Progenitor cell of endocrine pancreas (in vitro differentiated cells): ENCODE measurements at places on chromosomes 1 and 21.

- H3K4me3 ChIP-seq: peak overlapping the region; percentile 37
- peak overlapping the region; percentile 46 for H3K27ac ChIP-seq
- H3K27me3 ChIP-seq: peaks cover 19% of the 10 kb centered on the region
- H3K36me3 ChIP-seq: peaks cover 9% of the 10 kb centered on the region
- H3K4me1 ChIP-seq: no peaks in the 10 kb centered on the region
- DNase-seq: no peak
These were observed 7.0 kb downstream of the TCHH start for GRCh38 chr1:152107984-152108881.

- H3K36me3 ChIP-seq: no peaks in the 10 kb centered on the region
- no peak overlapping the region for H3K4me3 ChIP-seq
- no peaks in the 10 kb centered on the region for H3K4me1 ChIP-seq
- no peak overlapping the region for H3K27ac ChIP-seq
- H3K27me3 ChIP-seq: no peaks in the 10 kb centered on the region
These were observed 24.6 kb upstream of the DDOST start for GRCh38 chr1:20685741-20686140.

GRCh38 chr1:12296623-12297022, 66.8 kb downstream of the VPS13D start:
- H3K4me3 ChIP-seq: no peak overlapping the region
- H3K27ac ChIP-seq: no peak overlapping the region
- peaks cover 22% of the 10 kb centered on the region for H3K36me3 ChIP-seq

- no peak for DNase-seq
- H3K27ac ChIP-seq: no peak overlapping the region
- no peaks in the 10 kb centered on the region for H3K27me3 ChIP-seq
- H3K4me1 ChIP-seq: peaks cover 14% of the 10 kb centered on the region
- H3K4me3 ChIP-seq: no peak overlapping the region
- peaks cover 1% of the 10 kb centered on the region for H3K36me3 ChIP-seq
These were observed 123.2 kb upstream of the FGGY start for GRCh38 chr1:59173721-59174120.

GRCh38 chr1:58406301-58407071, 140.0 kb downstream of the OMA1 start:
- no peaks in the 10 kb centered on the region for H3K36me3 ChIP-seq
- DNase-seq: no peak
- no peak overlapping the region for H3K27ac ChIP-seq
- no peaks in the 10 kb centered on the region for H3K4me1 ChIP-seq
- H3K27me3 ChIP-seq: no peaks in the 10 kb centered on the region
- H3K4me3 ChIP-seq: no peak overlapping the region

- H3K27me3 ChIP-seq: peaks cover 3% of the 10 kb centered on the region
- H3K27ac ChIP-seq: no peak overlapping the region
- H3K36me3 ChIP-seq: no peaks in the 10 kb centered on the region
- DNase-seq: no peak
- H3K4me1 ChIP-seq: no peaks in the 10 kb centered on the region
These were observed 6.4 kb upstream of the RPE65 start for GRCh38 chr1:68456202-68456601.

DNA sequence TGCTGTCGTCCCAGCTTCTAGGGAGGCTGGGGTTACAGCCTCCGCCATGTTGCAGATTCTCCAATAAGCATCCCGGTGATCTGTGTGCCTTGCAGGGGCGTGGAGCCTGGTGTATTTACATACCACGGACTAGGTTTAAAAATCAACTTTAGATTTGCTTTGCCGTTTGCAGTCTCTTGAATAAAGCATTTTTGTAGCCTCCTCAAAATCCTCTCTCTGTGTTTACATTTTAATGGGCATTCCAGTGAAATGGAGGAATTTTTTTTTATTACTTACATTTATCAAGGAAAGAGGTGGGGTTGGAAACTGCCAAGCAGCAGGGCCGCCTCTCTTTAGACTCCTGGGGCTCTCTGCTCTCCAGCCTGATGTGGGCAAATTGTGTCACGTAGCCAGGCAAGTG, 437.5 kb upstream of the VAMP3 start:
- H3K27me3 ChIP-seq: no peaks in the 10 kb centered on the region
- H3K27ac ChIP-seq: peak overlapping the region; percentile 52
- H3K4me1 ChIP-seq: peaks cover 21% of the 10 kb centered on the region
- DNase-seq: no peak
- no peaks in the 10 kb centered on the region for H3K36me3 ChIP-seq
- H3K4me3 ChIP-seq: no peak overlapping the region

GRCh38 chr1:157542676-157543075, 9.6 kb downstream of the FCRL5 start:
- H3K27ac ChIP-seq: no peak overlapping the region
- no peaks in the 10 kb centered on the region for H3K36me3 ChIP-seq
- no peak overlapping the region for H3K4me3 ChIP-seq
- no peak for DNase-seq

DNA sequence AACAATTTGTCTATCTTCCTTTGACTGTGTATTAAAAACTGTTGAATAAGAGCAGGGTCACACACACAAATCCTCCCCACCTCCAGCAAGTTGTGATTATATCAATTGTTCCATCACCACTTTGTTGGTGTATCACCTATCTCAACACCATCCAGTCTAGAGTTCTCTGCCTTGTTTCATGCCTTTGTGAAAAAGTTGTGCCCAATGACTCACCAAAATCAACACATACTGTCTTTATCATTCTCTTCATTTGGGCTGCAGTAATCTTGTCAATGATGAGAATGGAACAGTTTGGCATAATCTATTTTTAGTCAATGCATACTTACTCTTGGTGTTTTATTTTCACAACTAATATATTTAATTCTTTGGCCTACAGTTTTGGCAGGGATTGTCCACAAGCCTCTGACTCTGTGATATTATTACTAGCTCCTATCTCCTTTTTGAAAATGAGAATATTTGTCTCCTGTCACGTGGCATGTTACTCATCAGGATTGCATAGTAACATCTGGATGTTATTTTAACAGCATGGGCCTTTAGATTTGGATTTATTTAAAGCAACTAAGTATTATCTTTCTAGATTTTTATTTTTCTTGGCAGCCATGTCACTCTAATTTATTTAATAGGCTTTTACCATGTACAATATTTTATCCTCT, 5.1 kb downstream of the C1orf87 start:
- H3K4me1 ChIP-seq: no peaks in the 10 kb centered on the region
- H3K4me3 ChIP-seq: no peak overlapping the region
- H3K36me3 ChIP-seq: no peaks in the 10 kb centered on the region
- no peak overlapping the region for H3K27ac ChIP-seq
- no peak for DNase-seq
- peaks cover 27% of the 10 kb centered on the region for H3K27me3 ChIP-seq

- no peaks in the 10 kb centered on the region for H3K27me3 ChIP-seq
- H3K4me1 ChIP-seq: no peaks in the 10 kb centered on the region
- DNase-seq: no peak
- H3K27ac ChIP-seq: no peak overlapping the region
- no peak overlapping the region for H3K4me3 ChIP-seq
These were observed 163.4 kb upstream of the SGIP1 start for GRCh38 chr1:66370462-66370971.

DNA sequence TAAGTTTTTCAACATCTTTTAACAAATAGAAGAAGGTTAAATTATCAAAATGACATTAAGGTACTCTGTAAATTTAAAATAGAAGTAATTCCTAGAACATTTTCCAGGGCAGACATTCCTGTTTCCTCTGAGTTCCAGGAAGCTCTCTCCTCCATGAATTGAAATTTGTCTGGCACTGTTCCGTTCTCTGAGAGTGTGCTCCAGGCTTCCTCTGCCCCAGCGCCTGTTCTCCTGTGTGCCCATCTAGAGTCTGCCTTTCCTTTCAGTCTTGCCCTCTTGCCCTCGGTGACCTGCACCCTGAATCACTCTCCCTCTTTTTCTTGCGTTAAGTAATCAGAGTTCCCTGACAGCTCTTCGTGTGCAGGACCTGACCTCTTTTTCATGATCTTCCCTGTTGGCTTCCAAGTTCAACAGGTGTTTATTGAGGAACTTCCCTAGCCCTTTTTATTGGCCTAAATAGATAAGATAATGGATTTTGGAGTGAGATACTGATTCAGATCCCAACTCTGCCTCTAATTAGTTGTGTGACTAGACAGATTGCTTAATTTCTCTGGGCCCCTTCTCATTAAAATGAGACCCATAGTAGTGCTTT, 77.1 kb downstream of the MTR start:
- peaks cover 9% of the 10 kb centered on the region for H3K4me1 ChIP-seq
- no peak overlapping the region for H3K27ac ChIP-seq
- no peak for DNase-seq
- H3K36me3 ChIP-seq: peaks cover 15% of the 10 kb centered on the region

DNA sequence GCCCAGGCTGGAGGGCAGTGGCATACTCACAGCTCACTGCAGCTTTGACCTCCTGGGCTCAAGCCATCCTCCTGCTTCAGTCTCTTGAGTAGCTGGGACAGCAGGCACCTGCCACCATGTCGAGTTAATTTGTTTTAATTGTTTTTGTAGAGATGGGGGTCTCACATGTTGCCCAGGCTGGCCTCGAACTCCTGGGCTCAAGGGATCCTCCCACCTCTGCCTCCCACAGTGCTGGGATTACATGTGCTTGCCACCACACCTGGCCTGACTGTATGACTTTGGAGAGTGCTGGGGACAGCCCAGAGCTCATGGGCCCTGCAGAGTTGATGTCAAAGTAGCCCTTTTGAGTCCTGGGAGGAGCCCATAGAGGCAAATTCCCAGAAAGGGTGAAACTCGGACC, 1.8 kb downstream of the OBSCN start:
- peaks cover 2% of the 10 kb centered on the region for H3K4me1 ChIP-seq
- H3K27me3 ChIP-seq: peaks cover 19% of the 10 kb centered on the region
- DNase-seq: no peak
- H3K36me3 ChIP-seq: peaks cover 1% of the 10 kb centered on the region
- no peak overlapping the region for H3K4me3 ChIP-seq

DNA sequence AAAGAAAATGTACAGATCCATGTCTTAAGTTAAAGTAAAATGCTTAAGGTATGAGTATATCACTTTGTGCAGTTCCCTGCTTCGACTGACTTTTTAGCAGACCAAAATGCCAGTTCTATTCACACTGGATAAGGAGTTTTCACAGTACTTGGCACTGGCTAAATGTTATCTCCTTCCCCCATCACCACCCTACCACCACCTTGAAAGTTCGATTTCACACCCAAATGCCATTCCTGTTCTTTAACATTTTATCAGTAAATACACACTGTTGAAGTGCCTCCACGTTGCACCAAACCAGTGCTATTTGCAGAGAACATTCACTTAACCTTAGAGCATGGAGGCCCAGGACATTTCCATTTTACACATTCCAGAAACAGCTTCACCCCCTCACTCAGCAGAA, 100.0 kb downstream of the URB2 start:
- peaks cover 13% of the 10 kb centered on the region for H3K4me1 ChIP-seq
- H3K36me3 ChIP-seq: peaks cover 1% of the 10 kb centered on the region
- H3K4me3 ChIP-seq: no peak overlapping the region
- DNase-seq: no peak

DNA sequence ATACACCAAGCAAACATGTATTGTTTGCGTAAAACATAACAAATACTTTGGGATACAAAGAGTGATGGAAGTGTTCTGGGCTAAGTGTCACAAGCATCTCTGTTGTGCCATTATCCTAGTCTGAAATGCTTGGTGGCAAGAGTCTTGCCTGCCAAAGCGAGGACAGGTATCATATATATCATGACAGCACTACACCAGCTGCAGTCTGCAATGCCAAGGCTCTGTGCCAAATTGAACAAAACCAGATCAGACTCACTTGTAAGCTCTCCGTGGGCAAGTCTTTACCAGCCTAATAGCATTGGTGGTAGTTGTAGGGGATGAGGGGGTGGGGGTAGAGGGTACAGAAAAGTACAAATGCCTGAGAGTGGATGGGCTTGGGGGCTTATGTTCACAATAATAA, 119.2 kb downstream of the RWDD3 start:
- H3K27me3 ChIP-seq: peaks cover 3% of the 10 kb centered on the region
- DNase-seq: no peak
- peaks cover 7% of the 10 kb centered on the region for H3K4me1 ChIP-seq
- no peaks in the 10 kb centered on the region for H3K36me3 ChIP-seq
- no peak overlapping the region for H3K27ac ChIP-seq

GRCh38 chr1:187390215-187390818, 561.6 kb downstream of the PLA2G4A start:
- peaks cover 4% of the 10 kb centered on the region for H3K4me1 ChIP-seq
- H3K36me3 ChIP-seq: no peaks in the 10 kb centered on the region
- DNase-seq: no peak
- H3K27ac ChIP-seq: no peak overlapping the region
- H3K27me3 ChIP-seq: no peaks in the 10 kb centered on the region

DNA sequence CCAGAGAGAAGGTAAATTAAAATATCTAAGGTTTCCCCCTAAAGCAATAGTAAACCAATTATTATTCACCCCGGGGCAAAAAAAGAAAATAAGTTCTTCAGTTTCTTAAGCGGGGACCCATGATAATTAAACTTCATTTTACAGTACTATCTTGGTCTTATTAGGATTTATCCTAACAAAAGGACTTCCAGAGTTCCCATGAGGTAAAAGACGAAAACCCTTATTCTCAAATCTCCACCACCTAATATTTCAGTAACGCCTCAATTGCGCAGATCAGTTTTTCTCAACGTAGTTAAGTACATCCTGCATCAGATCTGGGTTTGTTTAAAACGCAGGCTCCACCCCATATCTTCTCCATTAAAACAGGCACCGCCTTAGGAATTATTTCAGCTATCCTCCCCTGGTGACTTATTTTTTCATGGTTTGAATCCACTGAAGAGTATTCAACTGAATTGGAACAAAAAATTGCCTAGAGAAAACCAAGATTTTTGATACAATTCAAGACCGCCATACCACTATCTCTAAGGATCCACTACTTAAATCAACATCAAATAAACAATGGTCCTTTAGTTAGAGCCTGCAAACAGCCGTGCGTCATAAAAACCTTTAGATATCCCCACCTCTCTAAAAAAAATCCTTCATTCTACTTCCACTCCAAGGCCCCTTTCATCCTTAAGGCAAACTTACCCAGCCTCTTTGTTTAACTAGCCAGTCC, 1.7 kb downstream of the MCL1 start:
- DNase-seq: no peak
- peak overlapping the region; percentile 95 for H3K4me3 ChIP-seq
- H3K4me1 ChIP-seq: peaks cover 35% of the 10 kb centered on the region
- peaks cover 49% of the 10 kb centered on the region for H3K36me3 ChIP-seq

GRCh38 chr1:181174861-181175260, 86.4 kb downstream of the IER5 start:
- H3K27me3 ChIP-seq: peaks cover 16% of the 10 kb centered on the region
- H3K4me3 ChIP-seq: no peak overlapping the region
- peaks cover 9% of the 10 kb centered on the region for H3K4me1 ChIP-seq
- H3K27ac ChIP-seq: no peak overlapping the region

DNA sequence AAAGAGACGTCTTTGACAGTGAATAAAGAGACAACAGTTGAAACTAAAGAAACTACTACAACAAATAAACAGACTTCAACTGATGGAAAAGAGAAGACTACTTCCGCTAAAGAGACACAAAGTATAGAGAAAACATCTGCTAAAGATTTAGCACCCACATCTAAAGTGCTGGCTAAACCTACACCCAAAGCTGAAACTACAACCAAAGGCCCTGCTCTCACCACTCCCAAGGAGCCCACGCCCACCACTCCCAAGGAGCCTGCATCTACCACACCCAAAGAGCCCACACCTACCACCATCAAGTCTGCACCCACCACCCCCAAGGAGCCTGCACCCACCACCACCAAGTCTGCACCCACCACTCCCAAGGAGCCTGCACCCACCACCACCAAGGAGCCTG, 68.5 kb downstream of the TPR start:
- H3K4me1 ChIP-seq: peaks cover 2% of the 10 kb centered on the region
- no peak overlapping the region for H3K4me3 ChIP-seq
- H3K27ac ChIP-seq: no peak overlapping the region
- H3K27me3 ChIP-seq: no peaks in the 10 kb centered on the region
- H3K36me3 ChIP-seq: peaks cover 6% of the 10 kb centered on the region

GRCh38 chr1:67705735-67706453, 20.9 kb downstream of the GADD45A start:
- H3K27me3 ChIP-seq: no peaks in the 10 kb centered on the region
- no peak overlapping the region for H3K27ac ChIP-seq
- H3K36me3 ChIP-seq: peaks cover 7% of the 10 kb centered on the region
- H3K4me1 ChIP-seq: peaks cover 11% of the 10 kb centered on the region
